ENCODE measurements at places on chromosomes 3 and 15. TPM values are rescaled to one million over a fixed set of nuclear protein-coding genes. Genes with fewer than 3 reads are reported as not detected.

Gene PIERCE2
- polyA plus RNA-seq = 0.86 TPM

Gene LOXL1
- 33.3 TPM for polyA plus RNA-seq

Gene TRH
- polyA plus RNA-seq = 0.19 TPM

DNA sequence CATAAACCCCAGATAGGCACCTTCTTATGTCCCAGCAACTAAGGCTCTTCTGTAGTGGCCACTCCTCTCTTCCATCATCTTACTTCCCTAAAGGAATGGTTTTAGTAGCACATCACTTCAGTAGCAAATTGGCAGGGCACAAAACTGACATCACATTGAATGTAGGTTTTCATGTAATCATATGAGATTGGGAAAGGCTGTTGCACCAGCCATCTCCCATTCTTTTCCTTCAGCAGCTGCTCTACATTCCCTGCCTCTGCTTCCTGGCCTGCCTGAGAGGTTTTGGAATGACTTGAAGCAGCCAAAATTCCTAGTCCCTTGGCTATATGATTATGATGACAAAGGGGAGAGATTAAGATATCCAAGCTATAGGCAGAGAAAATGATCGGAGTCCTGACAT is 36.5 kb downstream of the NSUN3 start:
- H3K36me3 ChIP-seq = peaks cover 27% of the 10 kb centered on the region
- no peak overlapping the region for H3K4me3 ChIP-seq
- no peak overlapping the region for H3K27ac ChIP-seq
- no peaks in the 10 kb centered on the region for H3K27me3 ChIP-seq
- DNase-seq = no peak

Gene DNAH12
- polyA plus RNA-seq = 0.49 TPM

Gene CLEC3B
- 131 TPM for polyA plus RNA-seq

Gene LIPH
- 0.16 TPM for polyA plus RNA-seq

GRCh38 chr3:167102071-167102470 is 278.0 kb downstream of the ZBBX start:
- no peaks in the 10 kb centered on the region for H3K4me1 ChIP-seq
- DNase-seq = no peak
- no peak overlapping the region for H3K4me3 ChIP-seq
- no peak overlapping the region for H3K27ac ChIP-seq
- H3K36me3 ChIP-seq = no peaks in the 10 kb centered on the region

Gene RABL3
- 18.0 TPM for polyA plus RNA-seq

DNA sequence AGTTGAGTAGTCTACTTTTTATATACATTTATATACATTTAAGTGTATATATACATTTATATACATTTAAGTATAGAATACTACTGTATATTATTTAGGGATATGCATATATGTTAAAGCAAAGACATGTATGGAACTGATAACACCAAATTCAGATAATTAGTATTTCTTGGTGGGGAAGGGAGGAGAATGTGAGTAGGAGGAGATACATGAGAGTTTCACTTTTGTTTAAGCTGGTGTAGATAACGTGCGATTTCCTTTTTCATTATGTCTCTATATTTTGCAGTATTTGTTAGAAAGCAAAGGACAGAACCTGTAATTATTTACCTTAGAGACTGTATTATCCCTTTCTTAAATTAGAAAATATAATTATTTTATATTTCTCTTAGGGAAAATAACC is 16.6 kb upstream of the NIT2 start:
- H3K36me3 ChIP-seq = peaks cover 16% of the 10 kb centered on the region
- no peak overlapping the region for H3K4me3 ChIP-seq
- H3K4me1 ChIP-seq = no peaks in the 10 kb centered on the region
- DNase-seq = no peak
- no peaks in the 10 kb centered on the region for H3K27me3 ChIP-seq
- no peak overlapping the region for H3K27ac ChIP-seq

Data from muscle of leg (tissue), 16 donors.